Left cardiac atrium (tissue), 4 donors: ENCODE measurements at places on chromosomes 3 and 15. TPM values are rescaled to one million over a fixed set of nuclear protein-coding genes. Genes with fewer than 3 reads are reported as not detected.

Gene ASB14
- 0.41 TPM for total RNA-seq

Gene IQCH
- total RNA-seq: 0.53 TPM

Gene NR1I2
- total RNA-seq: 0.09 TPM

Gene IDH2
- 242 TPM for total RNA-seq

- DNase-seq: no peak
These were observed 444.9 kb upstream of the THBS1 start for GRCh38 chr15:39135989-39136388.
